ENCODE measurements at places on chromosomes 1 and 21.

GRCh38 chr1:185441605-185442004 is 124.6 kb upstream of the IVNS1ABP start:
- no peak for DNase-seq

- DNase-seq, result no peak
These were observed 43.7 kb upstream of the CDC42BPA start for GRCh38 chr1:227362039-227362438.

DNA sequence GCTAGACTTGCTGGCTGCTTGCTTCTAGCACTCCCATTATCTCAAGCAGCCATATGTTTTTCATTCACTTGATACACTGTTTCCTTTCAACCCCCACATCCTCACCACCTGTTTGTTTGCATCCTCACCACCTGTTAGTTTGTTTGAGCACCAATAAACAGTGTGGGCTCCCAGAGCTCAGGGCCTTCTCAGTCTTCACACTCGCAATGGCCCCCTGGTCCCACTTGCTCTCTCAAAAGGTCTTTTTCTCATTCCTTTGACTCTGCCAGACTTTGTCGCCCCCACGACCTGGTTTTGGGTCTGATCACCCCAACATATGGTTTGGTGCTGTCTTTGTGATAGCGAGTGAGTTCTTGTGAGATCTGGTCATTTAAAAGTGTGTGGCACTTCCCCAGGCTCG is 6.2 kb upstream of the PADI4 start:
- no peak for DNase-seq

DNA sequence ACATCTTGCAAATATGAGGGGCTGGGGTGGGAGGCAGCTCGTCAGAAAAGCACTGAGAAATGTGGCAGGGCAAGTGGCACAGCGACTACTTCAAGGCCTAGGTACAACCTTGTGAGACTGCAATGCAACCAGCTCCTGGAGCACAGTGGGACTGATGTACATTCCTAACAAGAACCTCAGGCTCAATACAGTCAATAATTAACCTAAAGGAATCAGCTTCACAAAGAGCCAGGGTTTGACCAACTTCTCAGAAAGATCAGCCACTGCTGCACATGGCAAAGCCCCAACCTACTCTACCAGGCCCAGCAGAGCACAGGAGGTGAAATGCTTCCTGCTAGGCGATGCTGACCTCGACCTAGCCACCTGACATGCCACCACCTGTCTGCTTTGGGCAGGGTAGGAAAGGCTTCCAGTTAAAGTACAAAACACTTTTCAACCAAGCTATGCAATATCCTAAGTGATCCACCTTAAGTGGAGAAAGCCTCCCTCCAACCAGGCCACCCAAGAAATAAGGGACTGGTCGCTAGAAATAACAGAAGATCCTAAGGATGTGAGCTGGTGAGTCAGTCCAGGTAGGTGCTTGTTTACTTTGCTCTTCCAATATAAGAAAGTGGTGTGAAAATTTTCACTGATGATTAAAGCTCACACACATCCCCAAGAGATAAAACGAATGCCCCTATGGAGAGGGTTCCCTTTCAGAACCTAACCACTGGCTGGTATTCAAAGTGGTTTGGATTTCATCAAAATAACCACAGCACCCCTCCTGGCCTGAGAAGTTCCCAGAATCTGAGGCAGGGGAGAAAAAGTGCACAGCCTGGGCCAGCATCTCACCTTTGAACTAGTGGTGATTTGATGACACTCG is 2.1 kb downstream of the RIPK4 start:
- no peak for DNase-seq

DNA sequence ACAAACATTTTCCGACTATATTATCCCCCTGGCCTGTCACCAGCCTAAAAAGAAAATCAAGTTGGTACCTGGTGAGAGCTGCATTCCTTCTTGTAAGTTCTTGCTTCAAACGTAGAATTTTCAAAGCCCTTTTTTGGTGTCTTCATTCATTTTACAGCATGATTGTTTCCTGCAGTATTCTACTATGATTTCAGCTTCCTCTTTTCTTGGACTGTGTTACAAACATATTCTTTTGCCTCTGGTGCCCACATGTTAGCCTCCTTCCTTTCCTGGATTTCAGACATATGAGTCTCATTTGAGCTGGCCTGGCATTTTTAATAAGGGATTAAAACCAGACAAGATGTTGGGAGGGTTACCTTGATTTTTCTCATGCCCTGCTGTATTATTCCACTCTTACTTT is 142.5 kb downstream of the PIGK start:
- DNase-seq, result no peak

DNA sequence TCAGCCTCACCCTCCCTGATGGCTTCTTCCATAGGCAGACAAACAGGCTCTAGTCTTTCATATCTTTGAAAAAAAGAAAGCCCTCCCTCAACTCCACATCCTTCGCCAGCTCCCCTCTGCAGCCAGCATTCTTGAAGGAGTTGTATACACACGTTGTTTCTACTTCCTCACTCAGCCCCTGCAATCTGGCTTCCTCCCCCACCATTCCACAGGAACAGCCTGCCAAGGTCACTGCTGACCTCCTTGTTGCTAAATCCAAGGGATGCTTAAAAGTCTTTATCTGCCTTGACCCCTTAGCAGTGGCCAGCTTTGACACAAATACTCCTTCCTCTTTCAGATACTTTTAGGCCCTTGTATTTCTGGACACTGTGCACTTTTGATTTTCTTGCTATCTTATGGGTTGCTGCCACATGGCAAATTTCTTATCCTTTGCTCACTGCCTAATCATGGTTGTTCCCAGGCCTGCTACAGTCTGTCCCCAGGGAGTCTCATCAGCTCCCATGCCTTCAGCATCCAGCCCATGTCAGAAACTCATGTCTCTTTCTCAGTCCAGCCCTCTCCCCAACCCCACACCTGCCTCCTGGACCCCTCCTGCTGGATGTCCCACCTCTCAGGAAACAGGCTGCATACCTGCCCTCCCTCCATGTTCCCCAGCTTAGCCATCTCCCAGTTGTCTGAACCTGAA is 8.3 kb downstream of the FAM229A start:
- no peak for DNase-seq

GRCh38 chr21:38816400-38816977 is 10.8 kb downstream of the ETS2 start:
- no peak for DNase-seq

GRCh38 chr1:157925419-157926166 is 67.9 kb upstream of the KIRREL1 start:
- DNase-seq, result no peak

DNA sequence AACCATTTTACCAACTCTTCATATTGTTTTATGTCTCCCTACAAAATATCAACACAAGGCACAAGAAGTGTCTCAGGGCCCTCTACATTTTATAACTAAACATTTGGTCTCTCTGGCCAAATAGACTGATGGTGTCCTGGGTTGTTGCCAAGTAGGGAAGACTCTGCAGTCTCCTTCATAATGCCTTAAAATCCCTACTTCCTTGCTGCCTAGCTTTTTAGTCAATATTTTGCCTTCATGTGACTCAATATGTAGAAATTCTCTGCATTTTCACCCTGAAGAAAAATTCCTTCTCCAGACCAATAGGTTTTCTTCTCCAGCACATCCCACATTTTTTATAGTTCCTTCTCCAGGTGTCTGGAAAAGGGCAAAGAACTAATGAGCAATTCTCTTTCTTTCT is 72.6 kb upstream of the IPO9 start:
- peak; percentile 63 for DNase-seq

GRCh38 chr1:178530037-178530402 is 17.1 kb downstream of the TEX35 start:
- no peak for DNase-seq

- DNase-seq, result no peak
These were observed 511.7 kb downstream of the USP25 start for GRCh38 chr21:16241479-16241963.

DNA sequence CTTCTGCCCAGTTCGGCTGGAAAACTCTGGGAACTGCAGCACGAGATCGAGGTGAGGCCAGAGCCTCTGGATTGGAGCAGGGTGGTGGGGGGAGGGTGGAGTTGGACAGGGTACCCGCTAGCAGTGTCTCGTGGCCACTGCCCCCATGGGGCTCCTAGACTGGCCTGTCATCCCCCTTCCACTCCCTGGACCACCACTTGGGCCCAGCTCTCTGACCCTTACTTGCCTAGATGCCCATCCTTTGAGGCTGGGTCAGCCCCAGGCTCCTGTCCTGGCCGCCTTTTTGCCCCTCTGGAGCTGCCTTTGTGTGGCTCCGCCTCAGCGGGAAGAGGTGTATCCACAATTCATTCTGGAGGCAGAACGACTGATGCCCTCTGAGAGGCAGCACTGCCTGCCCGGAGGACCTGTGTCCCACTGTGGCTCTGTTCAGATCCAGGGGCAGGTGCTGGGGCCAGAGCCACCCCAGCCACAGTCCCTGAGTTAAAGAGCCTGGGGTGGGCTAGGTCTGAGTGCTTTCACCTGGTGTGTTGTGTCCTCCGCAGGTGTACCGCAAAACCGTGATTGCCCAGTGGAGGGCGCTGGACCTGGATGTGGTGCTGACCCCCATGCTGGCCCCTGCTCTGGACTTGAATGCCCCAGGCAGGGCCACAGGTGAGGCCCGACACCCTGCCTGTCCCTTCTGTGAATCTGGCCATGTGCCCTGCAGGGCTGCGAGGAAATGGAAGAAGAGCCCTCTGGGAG is 17.7 kb downstream of the FAAH start:
- DNase-seq, result no peak

DNA sequence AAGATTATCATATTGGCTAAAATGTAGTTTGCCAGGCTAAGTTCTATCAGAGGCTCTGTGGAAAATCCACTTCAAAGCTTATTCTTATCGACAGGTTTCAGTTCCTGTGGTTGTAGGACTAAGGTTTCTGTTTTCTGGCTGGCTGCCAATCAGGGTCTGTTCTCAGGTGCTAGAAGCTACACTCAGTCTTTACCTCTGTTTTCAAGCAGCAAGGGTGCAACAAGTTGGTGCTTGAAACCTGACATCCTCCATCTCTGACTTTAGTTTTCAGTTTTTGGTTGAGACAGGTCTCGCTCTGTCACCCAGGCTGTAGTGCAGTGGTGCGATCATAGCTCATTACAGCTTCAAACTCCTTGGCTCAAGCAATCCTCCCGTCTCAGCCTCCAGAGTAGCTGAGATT is 15.3 kb upstream of the TMCO2 start:
- DNase-seq, result no peak

DNA sequence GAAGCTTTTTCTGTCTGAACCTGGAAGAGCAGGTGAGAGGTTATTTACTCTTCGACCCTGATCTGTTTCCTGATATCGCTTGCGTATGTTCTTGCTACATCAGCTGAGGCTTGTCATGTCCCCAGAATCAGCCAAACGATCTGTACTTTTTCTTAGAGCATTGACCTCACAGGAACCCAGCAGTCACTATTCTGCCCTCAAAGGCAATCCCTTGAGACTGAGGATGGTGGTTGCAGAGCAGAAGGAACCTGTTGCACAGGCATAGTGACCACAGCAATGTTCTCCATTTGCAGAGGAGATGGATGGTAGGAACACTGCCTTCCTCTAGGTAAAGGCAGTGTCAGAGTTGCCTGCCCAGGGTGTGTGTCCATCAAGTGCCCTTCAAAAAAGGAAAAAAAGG is 11.3 kb upstream of the LACTBL1 start:
- DNase-seq, result no peak

DNA sequence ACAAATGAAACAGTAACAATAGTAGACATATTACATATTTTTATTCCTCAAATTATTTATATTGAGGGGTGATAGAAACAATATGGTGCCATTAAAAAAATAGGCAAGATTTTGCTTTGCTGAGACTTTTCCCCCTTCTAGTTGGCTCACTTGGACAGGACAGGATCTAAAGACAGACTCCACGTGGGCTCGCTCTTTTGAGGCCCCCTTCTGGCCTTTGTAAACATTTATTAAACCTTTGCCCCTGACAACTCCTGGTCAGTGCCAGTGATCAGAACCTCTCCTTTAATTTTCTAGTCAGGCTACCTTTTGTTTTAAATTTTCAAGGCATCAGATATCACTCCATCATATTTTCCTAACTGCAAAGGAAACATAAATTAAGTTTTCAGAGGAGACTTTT is 49.7 kb upstream of the IFI44L start:
- no peak for DNase-seq

GRCh38 chr1:49045371-49045770 is 268.7 kb upstream of the BEND5 start:
- DNase-seq, result no peak

- DNase-seq, result no peak
These were observed 3.2 kb downstream of the HAO2 start for GRCh38 chr1:119371815-119372214.

- DNase-seq, result no peak
These were observed 48.8 kb downstream of the ZC3H11B start for GRCh38 chr1:219564109-219564508.

DNA sequence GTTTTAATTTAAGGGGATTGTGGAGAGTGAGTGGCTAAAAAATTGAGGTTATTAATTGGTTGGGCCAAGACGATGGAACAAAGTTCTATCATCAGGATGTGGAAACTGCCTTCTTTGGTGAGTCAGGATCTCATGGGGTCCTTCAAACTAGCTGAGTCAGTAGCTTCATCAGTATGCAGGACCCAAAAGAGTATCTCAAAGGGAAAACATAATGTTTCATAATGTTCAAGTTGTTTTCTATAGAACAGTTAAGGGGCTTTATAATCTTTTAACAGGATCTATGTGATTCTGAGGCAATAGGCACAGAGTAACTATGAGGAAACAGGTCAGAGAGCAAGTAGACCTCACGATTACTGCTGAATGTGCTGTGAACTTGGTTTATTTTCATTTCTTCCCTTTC is 3.2 kb upstream of the OLFML2B start:
- DNase-seq, result peak; percentile 35

DNA sequence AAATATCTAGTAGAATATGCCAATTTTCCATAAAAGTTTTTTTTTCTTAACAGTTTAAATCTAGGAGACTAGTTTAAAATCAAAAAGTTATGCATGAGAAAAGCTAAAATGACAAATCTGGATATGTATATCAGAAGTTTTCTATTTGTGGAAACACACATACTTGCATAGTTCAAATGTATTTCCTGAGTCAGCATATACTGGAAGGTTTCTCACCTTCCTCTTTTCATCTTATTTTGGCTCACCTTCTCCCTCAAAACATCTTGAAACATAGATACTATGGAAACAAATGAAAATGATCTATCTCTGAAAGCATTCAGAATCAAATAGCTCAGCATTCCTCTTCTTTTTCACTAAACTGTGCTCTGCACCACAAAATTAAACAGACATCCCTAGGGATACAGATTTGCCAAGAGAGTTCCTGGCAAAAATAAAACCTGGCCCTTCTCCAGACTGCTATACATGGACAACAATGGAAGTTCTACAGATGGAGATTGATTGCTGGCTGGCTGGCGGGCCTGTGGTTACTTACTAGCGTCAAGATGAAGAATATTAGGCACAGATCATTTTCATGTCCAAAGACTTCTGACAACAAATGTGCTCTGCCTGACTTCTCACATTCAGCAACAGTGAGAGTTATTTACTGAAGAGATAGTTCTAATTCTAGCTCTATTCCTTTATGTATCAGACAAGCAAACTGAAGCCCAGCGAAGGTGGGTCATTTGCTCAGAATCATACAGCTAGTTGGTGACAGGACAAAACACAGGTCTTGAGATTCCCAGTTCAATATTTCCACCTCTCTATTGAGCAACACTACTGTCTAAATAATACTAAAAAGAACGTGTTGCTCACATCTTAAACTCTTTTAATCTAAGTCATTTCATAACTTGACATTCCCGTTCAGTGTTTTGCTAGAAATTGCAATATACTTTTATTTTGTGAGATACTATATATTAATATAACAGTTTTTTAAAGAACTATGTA is 26.6 kb downstream of the DIPK1A start:
- DNase-seq, result peak; percentile 91

GRCh38 chr1:23196627-23197328 is 20.5 kb downstream of the HTR1D start:
- peak; percentile 21 for DNase-seq

Measured in fibroblast of the conjunctiva (primary cell).